ENCODE measurements at places on chromosomes 7 and 10.
A peak's percentile ranks its signal among the peaks of the same experiment; 100 is the strongest.

DNA sequence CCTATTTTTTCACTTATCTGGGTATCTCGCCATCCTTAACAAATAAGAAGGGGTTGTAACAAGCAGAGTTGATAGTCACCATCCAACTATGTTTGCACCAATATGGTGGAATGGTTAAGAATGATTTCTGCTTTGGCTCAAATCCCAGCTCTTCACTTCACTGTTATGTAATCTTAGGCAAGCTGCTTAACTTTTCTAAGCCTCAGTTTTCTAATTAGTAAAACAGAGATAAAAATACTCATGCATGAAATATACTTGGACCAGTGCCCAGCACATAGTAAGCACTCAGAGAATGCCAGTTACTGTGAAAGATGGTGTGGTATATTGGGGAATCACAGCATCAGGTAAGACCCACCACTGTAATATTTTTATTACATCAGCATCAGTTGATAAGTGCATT is 33.6 kb downstream of the ABCB1 start:
- no peaks in the 10 kb centered on the region for H3K27me3 ChIP-seq
- H3K27ac ChIP-seq, result no peak overlapping the region
- H3K4me3 ChIP-seq, result no peak overlapping the region
- peaks cover 13% of the 10 kb centered on the region for H3K36me3 ChIP-seq
- no peak for DNase-seq
- H3K4me1 ChIP-seq, result peaks cover 3% of the 10 kb centered on the region

- H3K36me3 ChIP-seq, result no peaks in the 10 kb centered on the region
- no peaks in the 10 kb centered on the region for H3K27me3 ChIP-seq
- H3K4me3 ChIP-seq, result no peak overlapping the region
- DNase-seq, result peak; percentile 81
- peaks cover 4% of the 10 kb centered on the region for H3K4me1 ChIP-seq
Measured at GRCh38 chr10:4201866-4202825, 417.1 kb upstream of the KLF6 start.

DNA sequence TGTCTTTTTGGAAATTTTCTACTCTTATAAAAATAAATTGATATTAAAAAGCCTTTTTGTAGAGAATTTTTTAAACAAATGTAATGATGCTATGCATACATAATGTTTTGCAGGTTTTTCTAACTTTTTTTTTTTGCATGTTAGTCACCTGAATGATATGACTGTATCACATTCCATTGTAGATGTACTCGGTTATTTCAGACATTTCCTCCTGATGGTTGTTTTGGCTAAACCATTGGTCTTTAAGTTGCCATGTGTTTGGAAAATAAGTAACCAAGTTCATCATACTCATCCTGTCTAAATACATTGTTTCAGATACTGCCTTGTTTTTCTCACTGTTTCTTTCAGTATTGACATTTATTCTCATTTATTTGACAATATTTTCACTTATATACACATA is 25.8 kb downstream of the NHLRC2 start:
- no peak overlapping the region for H3K4me3 ChIP-seq
- no peaks in the 10 kb centered on the region for H3K4me1 ChIP-seq
- H3K36me3 ChIP-seq, result peaks cover 35% of the 10 kb centered on the region
- DNase-seq, result no peak

DNA sequence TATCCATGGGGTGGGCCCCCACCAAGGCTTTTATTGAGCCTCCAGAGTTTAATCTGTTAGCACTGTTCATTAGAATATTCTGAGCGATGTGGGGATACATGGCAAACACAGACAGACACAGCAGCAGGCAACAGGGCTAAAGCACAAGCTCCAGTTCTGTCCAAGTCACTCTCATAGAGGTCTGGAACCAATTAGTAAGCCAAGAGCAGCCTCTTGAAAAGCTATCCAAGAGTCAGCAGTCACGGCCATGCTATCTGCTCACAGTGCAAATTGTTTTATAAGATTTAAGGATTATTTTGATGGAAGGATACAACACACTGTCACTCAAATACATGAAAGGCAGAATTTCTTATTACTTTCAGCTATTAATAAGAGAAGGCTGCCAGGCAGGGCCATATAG is 86.4 kb upstream of the DGKB start:
- H3K27me3 ChIP-seq, result no peaks in the 10 kb centered on the region
- no peaks in the 10 kb centered on the region for H3K4me1 ChIP-seq
- DNase-seq, result no peak

DNA sequence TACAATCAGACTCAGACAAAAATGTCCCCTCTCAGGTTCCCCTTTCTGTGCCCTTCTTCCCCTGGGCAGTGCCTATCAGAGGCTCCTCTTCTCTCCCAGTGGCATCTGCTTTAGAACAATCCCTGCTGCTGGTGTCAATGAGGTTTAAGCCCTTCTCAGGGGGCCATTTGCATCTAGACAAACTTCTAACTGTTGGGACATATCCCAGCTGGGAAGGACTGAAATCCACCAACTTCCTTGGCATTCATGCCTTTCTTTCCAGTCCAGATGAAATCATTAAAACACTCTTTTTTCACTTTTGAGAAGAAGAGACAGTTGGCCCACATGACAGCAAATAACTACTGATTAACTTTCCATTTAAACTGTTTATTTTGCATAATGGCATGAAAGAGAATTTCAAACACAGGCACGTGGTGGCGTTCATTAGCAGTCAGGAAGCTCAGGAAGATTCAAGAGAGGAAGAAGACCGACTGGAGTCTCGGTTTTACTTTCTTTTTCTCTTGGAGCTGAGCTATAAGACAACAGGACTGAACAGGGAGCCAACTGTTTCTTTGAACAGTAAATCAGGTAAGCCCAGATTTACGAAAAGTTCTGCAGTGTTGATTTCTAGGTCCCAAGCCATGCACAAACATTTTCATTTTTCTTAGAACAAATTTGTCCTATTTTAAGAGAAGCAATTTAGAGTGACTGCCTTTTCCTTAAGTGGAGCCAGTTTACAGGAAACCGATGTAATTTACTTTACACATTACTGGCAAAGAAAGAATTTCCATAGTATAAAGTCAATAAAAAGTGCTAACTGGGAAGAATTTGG is at the start of gene GIMAP2:
Gene GIMAP2 (plus strand): TSS at position 488 of the 811 bp plus-strand sequence. CDS start 1,354 bp downstream, outside the sequence.
- peak within 1 kb of the TSS; percentile 26 for H3K4me3 ChIP-seq
- H3K36me3 ChIP-seq, result peaks cover 21% of the 10 kb centered on the region

GRCh38 chr10:78716043-78716660 is 352.6 kb upstream of the ZMIZ1 start:
- no peaks in the 10 kb centered on the region for H3K4me1 ChIP-seq
- no peak for DNase-seq
- no peaks in the 10 kb centered on the region for H3K36me3 ChIP-seq
- peaks cover 1% of the 10 kb centered on the region for H3K27me3 ChIP-seq
- H3K4me3 ChIP-seq, result no peak overlapping the region

DNA sequence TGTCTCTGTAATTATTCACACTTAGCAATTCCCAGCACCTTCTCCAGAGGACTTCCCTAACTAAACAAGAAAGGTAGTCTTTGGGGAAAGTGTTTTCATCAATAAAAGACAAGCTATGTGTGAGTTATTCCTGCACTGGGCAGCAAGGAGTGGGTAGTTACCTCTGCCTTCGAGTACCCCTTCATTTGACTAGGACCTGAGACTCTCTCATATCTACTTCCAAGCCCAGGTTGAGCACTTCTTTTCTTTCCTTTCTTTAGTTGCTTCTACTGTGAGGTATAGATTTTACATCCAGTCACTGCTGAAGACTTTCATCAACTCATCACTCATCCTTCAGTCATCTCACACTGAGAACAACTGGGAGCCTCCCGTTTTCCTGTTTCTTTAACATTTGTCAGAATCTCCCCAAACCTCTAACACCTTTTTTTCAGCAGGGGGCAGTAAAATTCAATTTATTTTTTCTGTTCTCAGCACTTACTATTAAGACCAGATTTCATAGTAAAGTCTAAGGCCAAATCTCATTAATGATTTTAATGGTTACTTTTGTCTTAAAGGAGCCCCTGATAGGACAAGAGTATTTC is 80.1 kb upstream of the PRSS1 start:
- no peaks in the 10 kb centered on the region for H3K27me3 ChIP-seq
- H3K27ac ChIP-seq, result no peak overlapping the region
- H3K4me3 ChIP-seq, result no peak overlapping the region
- no peaks in the 10 kb centered on the region for H3K36me3 ChIP-seq

DNA sequence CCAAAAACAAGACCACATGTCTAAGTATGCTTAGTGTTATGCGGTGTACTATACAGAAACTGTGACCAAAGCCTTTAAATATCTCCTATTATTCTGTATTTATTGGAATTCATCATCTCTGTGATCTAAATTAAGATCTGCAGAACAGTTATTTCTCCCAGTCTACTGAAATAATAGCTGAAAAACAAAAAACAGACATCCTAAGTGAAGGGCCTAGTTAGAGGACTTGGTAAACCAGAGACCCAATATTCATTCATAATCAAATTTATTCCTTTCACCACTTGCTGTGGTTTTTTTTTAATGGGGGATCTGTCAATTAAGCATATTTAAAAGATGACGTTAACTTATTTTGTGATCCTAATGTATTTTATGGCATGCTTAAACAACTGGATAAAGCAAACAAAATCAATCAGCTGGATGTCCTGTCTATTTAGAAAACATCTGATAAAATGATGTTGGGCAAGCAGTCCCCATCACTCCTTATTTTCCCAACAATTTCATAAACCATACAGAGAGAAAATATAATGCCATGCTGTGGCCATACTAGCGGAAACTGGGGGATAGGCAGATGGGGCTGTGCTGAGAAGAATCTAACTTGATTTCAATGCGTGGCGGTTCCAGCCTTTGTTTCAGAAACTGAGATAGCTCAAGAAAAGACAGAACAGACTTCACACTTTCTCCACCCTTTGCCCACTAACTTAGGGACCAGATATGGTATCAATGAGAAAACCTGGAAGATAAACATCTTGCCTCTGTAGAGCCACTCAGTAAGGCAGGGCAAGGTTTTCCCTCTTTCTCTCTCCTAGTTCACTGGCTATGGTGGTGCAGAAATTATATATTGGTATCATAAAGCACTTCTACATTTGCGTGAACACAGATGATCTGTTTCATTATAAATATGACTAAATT is 32.9 kb downstream of the ICA1 start:
- H3K27ac ChIP-seq, result no peak overlapping the region
- H3K4me3 ChIP-seq, result no peak overlapping the region
- no peaks in the 10 kb centered on the region for H3K27me3 ChIP-seq
- no peak for DNase-seq
- H3K4me1 ChIP-seq, result peaks cover 2% of the 10 kb centered on the region

- no peaks in the 10 kb centered on the region for H3K36me3 ChIP-seq
- no peak overlapping the region for H3K27ac ChIP-seq
- H3K4me3 ChIP-seq, result no peak overlapping the region
- H3K4me1 ChIP-seq, result no peaks in the 10 kb centered on the region
- no peak for DNase-seq
Measured at GRCh38 chr10:33653584-33654367, 319.3 kb upstream of the NRP1 start.

DNA sequence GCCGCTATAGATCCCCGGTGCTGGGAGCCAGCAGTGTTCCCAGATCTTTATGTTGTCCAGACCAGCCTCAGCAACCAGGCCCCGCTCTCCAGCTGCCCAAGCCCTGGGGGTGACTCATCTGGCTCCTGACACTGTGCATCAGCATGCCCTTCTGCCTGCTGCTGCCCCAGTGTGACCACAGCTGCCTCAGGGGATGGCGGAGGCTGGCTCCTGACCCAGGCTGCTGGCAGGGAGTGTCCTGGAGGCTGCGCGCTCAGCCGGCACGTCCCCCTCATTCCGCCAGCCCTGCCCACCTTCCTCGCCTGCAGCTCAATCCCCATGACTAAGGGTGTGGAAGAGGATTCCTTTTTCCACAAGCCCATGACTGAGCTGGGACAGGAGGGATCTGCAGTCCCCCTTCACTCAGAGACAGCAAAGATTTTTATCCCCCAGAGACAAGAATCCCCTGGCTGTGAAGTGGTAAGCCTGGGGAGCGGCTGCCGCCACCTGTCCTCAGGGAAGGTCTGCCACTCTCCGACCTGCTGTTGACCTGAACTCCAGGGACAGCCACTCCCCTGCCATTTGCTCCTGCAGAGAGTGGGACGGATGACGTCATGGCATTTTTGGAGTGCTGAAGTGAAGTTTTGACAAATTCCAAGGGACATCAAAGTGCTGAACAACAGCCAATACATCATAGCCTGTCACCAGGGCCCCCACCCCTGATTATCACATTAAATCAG is 182.8 kb upstream of the BMPER start:
- no peaks in the 10 kb centered on the region for H3K27me3 ChIP-seq
- no peak overlapping the region for H3K27ac ChIP-seq
- no peak overlapping the region for H3K4me3 ChIP-seq
- no peaks in the 10 kb centered on the region for H3K36me3 ChIP-seq

GRCh38 chr7:83976302-83976701 is 218.3 kb downstream of the SEMA3A start:
- H3K27ac ChIP-seq, result no peak overlapping the region
- H3K36me3 ChIP-seq, result no peaks in the 10 kb centered on the region
- peak; percentile 46 for DNase-seq

DNA sequence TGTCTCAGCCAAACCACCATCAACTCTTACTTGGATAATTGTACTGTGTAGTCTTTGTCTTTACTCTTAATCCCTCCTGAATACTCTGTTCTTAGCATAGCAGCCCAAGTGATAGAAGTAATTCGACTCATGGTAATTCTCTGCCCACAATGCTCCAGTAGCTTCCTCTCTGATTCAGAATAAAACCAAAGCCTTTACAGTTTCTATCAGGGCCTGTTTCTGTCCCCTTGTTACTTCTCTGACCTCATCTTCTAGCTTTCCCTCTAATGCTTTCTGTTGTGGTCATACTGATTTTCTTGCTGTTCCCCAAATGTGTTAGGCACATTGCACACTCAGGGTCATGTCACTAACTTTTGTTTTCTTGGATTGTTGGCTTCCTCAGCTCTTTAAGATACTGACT is 8.0 kb downstream of the ZNF518A start:
- H3K36me3 ChIP-seq, result peaks cover 17% of the 10 kb centered on the region
- DNase-seq, result no peak
- H3K4me1 ChIP-seq, result no peaks in the 10 kb centered on the region
- H3K27ac ChIP-seq, result no peak overlapping the region
- no peaks in the 10 kb centered on the region for H3K27me3 ChIP-seq

GRCh38 chr10:65950075-65950474 is 975.8 kb upstream of the LRRTM3 start:
- no peaks in the 10 kb centered on the region for H3K4me1 ChIP-seq
- no peak overlapping the region for H3K27ac ChIP-seq
- no peaks in the 10 kb centered on the region for H3K27me3 ChIP-seq

DNA sequence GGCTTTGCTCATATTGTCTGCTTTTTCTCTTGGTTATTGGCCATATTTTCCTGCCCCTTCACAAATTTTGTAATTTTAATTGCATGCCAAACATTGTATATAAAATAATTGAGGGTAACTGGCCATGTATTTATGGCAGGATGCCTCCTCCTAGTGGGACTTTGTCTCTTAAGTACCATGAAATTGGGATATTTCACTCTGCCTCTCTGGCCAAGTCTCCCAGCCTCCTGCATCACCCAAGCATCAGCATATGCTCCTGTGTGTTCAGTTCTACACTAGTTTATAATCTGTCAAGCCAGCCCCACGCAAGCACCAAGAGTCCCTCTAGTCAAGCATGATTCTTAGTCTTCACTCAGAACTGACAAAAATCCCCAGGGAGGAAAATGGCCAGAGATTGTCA is 44.2 kb upstream of the FHIP2A start:
- peaks cover 2% of the 10 kb centered on the region for H3K4me1 ChIP-seq
- H3K27me3 ChIP-seq, result no peaks in the 10 kb centered on the region
- no peak for DNase-seq
- no peak overlapping the region for H3K4me3 ChIP-seq
